ENCODE measurements at places on chromosomes 3 and 15.
A peak's percentile ranks its signal among the peaks of the same experiment; 100 is the strongest.

GRCh38 chr15:44243141-44243540 is 45.4 kb upstream of the GOLM2 start:
- DNase-seq: no peak

GRCh38 chr3:177465257-177465642 is 268.0 kb upstream of the TBL1XR1 start:
- no peak for DNase-seq

GRCh38 chr3:137770066-137770834 is 6.1 kb downstream of the SOX14 start:
- no peak for DNase-seq

- no peak for DNase-seq
These were observed 562.0 kb downstream of the ROBO2 start for GRCh38 chr3:77601823-77602415.

GRCh38 chr15:28456476-28457395 is 76.0 kb downstream of the GOLGA8G start:
- DNase-seq: no peak

- DNase-seq: no peak
These were observed 22.2 kb upstream of the RHO start for GRCh38 chr3:129506231-129506742.

DNA sequence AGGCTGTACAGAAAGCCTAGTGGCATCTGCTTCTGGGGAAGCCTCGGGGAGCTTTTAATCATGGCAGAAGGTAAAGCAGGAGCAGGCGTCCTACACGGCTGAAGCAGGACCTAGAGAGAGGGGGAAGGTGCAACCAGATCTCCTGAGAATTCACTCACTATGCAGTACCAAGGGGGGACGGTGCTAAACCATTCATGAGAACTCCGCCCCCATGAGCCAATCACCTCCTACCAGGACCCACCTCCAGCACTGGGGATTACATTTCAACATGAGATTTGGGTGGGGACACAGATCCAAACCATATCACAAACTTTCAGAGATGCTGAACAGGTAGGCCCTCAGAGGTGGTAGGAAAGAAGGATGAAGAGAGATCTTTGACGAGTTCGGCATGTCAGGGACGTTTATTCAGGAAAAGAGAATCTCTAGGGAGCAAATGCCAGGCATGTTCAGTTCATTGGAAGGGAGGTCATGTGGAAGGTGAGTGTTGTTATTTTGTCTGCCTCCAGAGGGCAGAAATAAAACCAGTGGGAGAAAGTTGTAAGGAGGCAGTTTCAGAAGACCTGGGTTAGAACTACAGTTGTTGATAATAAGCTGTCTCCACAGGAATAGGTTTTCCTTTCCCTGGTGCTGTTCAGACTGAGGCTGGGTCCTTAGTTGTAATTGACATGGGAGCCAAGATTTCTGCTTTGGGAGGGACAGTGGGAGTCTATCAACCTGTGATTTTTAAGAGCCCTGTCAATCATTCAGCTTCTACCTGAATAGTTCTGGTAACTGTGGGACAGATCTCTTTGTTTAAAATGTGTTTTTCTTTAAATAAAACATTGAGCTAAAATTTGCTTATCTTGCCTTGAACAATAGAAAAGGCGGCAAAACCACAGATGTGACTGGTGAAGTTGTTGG is 4.3 kb upstream of the FNDC3B start:
- DNase-seq: no peak

DNA sequence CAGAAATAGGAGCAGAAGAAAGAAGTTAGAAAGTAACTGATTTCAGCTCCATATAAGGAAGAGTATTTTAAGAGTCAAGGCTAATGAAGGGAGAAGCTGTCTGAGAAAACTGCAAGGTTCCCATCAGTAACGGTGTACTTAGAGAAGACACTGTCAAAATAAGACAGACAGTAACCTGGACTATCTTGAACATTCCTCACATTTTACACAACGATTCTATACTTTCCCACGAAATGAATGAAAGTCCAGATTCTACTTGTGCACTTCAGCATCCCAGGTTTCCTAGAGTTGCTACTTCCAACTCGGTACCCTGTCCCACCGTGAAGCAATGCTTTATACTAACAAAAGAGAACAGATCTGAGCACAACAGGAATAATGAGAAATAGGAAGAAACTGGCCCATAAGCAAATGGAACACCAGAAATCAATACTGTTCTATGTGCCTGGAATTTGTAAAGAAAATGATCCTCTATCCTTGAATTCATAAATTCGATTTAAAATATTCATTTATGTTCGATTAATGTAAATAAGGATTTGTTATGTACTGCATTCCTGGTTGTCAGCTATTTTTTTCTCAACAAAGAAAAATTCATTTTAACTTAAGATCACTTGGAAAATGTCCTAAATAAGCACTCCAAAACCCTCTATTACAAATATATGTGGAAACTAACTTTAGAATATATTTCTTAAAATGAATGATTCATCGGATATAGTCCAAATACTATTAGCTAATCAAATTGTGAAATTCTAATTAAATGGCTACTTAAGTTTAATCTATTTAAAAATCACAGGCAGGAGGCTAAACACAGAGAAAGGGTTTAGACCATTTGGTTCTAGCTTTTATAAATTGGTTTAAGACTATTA is 1.5 kb downstream of the C3orf70 start:
- DNase-seq: no peak

DNA sequence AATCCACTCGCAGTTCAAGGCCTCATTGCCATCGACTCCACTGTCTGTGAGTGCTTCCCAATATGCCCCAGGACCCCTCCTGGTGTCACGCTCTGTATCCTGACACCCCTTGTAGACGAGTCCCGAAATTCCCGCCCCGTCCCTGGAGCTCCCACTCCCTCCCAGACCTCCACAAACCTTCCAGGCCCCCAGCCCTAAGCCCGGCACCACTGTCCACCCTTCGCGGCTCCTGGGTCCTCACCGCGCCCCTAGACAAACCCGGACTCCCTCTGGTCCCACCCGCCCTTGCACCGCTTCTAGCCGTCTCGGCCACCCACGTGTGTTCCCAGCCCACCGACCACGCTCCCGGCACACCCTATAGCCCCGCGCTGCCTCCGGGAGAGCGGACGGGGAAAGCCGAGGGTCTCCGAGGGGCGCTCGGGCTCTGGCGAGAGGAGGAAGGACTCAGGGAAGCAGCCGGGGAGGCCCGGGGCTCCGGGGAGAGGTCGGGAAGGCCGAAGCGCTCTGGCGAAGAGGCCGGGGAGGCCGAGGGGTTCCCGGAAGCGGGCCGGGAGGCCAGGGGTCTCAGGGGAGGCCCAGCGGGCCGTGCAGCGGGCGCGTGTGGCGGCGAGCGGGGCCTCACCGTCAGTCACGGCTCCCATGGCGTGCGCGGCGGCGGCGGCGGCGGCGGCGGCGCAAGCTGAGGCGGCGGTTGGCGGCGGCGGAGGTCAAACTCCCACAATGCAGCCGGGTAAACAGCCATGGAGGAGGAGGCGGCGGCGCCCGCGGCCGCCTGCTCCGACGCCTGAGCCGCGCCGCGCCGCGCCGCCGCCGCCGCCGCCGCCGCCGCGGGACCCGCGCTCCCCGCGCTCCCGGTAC is at the start of the genes ATXN7 and THOC7:
Gene ATXN7 (plus strand): TSS at position 718 of the 858 bp plus-strand sequence. CDS start 48,732 bp downstream, outside the sequence.
Gene THOC7 (minus strand): TSS at position 656 of the 858 bp plus-strand sequence. CDS start 15 bp downstream, at position 641.
- peak; percentile 25 for DNase-seq

DNA sequence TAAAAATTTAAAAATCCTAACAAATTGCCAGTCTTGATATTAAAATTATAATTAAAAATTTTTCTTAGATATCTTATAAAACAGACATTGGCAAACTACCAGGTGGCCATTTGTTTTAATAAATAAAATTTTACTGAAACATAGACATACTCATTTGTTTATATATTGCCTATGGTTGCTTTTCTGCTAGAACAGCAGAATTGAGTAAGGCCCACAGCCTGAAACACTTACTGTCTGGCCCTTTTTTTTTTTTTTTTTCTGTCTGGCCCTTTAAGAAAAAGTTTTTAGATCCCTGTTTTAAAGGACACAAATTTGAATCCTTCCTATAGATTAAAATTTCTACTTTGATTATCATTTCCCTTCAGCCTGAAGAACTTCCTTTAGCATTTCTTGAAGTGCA is 60.5 kb upstream of the CTDSPL2 start:
- no peak for DNase-seq

GRCh38 chr15:67049351-67050044 is 15.9 kb upstream of the SMAD3 start:
- DNase-seq: no peak

GRCh38 chr15:101676921-101677329 is 24.7 kb upstream of the TM2D3 start:
- DNase-seq: no peak

GRCh38 chr3:13524979-13525669 is 23.8 kb upstream of the FBLN2 start:
- DNase-seq: no peak

GRCh38 chr3:138493804-138494606 is 59.6 kb downstream of the ESYT3 start:
- DNase-seq: no peak

GRCh38 chr3:33840179-33840578 is 41.7 kb downstream of the PDCD6IP start:
- no peak for DNase-seq

DNA sequence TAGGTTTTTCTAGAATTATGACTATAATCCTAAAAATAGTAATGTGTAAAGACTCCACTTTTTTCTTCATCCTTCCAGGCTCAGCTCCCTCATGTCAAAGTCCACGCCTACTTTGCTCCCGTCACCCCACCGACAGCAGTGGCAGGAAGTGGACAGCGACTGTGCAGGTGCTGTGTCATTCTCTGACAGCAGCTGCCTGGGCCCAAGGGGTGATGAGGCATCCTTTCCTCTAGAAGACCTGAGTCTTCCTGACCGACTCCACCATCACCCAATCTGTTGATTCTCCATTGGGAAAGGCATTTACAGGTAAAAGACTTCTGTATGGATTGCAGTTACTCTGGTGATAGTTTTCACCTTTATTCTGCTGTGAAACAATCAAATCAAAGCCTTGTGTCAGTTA is 54.8 kb downstream of the UBP1 start:
- peak; percentile 2 for DNase-seq

DNA sequence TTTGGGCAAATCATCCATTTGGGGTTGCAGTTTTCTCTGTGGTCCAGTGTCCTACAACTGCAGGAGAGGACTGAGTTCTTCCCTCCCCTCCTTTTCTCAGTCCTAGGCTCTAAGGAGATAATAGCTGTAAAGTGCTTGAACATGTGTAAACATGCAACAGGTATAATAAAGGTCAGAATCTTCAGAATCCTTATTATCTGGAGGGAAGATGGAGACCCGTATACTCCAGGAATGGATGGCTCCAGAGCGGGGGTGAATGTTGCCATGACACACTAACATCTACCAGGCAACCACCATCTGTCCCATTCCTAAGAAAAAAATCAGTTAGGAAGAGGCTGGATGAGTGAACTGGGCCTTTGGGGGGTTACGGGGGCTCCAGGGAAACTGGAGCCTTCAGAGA is 39.7 kb upstream of the GLCE start:
- DNase-seq: no peak

DNA sequence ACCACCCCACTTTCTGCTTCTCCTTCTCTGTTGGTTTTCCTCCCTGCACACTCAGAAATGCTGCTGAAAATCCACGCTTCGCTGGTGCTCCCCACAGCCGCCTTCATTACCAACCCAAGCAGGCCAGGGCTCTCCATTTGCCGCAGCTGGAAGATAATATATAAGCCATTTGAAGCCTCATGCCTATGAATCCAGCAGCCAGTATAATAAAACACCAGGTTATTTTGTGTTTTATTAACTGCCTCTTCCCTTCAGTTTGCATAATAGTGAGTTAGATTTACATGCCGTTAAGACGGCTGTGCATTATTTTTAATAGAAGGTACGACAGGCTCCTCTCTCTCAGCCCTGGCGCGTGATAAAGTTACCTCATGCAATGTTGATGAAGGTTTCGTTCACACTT is 86.6 kb downstream of the TOP2B start:
- DNase-seq: no peak

DNA sequence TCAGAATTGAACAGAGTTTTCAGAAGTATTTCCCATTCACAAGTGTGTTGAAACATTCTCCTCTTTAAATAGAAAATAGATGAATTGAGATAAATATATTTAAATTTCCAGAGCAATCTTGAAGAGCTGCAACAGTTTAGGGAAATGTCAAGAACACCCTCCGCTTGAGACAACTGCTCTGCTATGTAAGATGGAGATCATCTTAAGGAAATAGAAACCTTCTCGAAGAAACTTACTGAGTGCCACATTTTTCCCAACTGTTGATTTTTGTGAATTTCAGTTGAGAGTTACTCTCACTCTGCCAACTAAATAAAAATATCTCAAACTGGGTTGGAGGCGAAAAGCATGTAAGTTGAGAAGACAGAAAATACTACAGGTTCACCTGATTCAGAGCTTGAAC is 78.0 kb downstream of the SUCLG2 start:
- DNase-seq: no peak
